ENCODE measurements at places on chromosomes 13 and 19. TPM values are rescaled to one million over a fixed set of nuclear protein-coding genes. Genes with fewer than 3 reads are reported as not detected.

DNA sequence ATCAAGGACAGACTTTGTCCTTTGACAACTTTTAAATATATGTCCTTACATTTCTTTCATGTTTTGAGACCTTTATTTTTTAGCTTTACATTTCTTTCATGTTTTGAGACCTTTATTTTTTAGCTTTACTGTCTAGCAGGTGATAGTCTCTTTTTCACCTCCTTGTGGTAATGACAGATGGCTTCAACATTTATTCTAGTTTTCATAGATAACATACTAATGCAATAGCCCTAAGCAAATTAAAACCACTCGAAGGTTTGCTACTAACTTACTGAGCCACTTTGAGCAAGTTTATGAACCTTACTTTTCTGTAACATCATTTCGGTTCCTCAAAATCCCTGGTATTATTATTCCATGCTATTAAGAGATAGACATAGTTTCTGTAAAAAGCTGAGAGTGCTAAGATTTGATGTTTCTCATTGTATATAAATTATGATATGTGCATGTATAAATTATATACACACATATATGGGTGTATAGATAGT, 4.5 kb downstream of the DACH1 start:
- no peaks in the 10 kb centered on the region for H3K36me3 ChIP-seq
- no peak overlapping the region for H3K4me3 ChIP-seq
- H3K27ac ChIP-seq = no peak overlapping the region

The NCCRP1 gene
- not detected for total RNA-seq

DNA sequence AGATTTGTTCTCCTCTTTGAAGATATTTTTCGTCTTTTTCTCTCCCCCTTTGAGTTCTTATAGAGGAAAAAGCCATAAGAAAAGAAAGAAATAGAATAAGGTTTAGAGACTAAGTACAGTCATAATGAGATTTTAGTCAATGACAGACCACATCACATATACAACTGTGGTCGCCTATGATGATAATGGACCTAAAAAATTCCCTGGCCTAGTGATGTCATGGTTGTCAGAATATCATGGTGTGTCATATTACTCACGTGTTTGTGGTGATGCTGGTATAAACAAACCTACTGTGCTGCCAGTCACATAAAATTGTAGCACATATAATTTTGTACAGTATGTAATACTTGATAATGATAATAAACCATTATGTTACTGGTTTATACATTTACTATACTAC, 1096.1 kb downstream of the OLFM4 start:
- no peaks in the 10 kb centered on the region for H3K4me1 ChIP-seq
- H3K4me3 ChIP-seq = no peak overlapping the region
- H3K36me3 ChIP-seq = no peaks in the 10 kb centered on the region

GRCh38 chr13:74154981-74155380, 20.8 kb upstream of the KLF12 start:
- DNase-seq = no peak
- no peak overlapping the region for H3K4me3 ChIP-seq
- H3K27ac ChIP-seq = no peak overlapping the region
- H3K4me1 ChIP-seq = no peaks in the 10 kb centered on the region
- H3K27me3 ChIP-seq = no peaks in the 10 kb centered on the region

Data from CD8-positive, alpha-beta memory T cell (primary cell).